Stimulated activated naive B cell treated with anti-CD40 and anti-IgM and Interleukin-4, amounts not matched to agents 10 μg/mL and 1 μg/mL and 100 μg/mL, for 72 hours (primary cell): ENCODE measurements at places on chromosomes 6 and 20.

GRCh38 chr6:145279993-145280392, 455.3 kb downstream of the EPM2A start:
- DNase-seq = no peak

DNA sequence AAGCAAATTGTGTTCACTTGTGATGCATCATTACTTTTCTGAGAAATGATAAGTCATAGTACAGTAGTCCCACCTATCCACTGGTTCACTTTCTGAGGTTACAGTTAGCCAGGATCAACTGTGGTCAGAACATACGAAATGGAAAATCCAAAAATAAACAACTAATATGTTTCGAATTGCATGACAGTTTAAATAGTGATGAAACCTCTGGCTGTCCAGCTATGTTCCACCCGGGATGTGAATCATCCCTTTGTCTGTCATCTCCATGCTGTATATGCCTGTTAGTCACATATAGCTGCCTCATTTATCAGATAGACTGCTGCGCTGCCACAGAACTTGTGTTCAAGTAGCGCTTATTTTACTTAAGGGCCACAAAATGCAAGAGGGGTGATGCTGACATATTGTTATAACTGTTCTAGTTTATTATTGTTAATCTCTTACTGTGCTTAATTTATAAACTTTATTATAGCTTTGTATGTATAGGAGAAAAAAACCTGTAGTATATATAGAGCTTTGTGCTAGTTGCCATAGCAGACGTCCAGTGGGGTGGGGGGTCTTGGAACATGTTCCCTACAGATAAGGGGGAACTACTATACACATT, 29.2 kb downstream of the AFDN start:
- DNase-seq = no peak

DNA sequence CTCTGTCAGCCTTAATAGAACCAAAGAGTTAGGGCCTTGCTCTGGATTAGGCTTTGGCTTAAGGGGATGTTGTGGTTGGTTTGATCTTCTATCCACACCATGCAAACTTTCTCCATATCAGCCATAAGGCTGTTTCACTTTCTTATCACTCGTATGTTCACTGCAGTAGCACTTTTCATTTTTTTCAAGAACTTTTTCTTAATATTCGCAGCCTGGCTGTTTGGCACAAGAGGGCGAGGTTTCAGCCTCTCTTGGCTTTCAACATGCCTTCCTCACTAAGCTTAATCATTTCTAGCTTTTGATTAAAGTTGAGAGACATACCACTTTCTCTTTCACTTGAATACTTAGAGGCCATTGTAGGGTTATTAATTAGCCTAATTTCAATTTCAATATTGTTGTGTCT, 193.1 kb downstream of the NRN1 start:
- DNase-seq = no peak

GRCh38 chr6:156801712-156802111, 24.5 kb downstream of the ARID1B start:
- no peak for DNase-seq

DNA sequence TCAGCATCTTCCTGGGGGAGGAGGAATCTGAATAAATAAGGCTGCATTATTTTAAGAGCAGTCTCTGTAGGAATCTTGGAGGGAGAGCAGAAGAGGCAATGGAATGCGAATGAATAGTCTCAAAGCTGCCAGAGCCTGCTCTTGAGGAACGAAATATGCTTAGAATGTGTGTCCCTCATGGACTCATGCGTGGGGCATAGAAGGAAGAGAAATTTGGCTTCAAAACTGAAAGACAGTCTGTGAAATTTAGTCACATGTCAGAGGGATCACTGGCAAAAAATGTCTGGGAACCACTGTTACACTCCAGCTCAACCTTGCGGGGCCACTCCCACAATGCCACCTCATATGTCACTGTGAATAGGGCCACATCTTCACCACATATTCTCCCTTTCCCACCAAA, 95.5 kb downstream of the GJA10 start:
- DNase-seq = no peak

DNA sequence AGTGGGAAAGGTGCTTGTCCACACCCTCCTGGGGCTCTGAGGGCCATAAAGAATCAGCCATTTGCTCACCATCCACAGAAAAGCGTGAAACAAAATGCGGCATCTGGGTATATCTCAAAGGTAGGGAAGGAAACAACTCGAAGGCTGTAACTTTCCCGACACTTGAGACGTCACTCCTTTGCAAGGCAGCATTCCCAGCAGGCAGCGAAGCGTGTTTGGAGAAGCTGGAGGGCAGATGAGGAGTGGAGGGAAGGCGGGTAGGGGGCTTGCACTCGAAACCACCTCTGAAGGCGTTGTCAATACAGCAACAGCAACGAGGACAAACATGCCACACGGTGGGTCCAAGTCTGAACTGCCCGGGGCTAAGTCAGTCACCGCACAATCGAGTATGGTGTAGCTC, 98.4 kb downstream of the FOXC1 start:
- DNase-seq = no peak

- DNase-seq = no peak
Measured at GRCh38 chr6:10272591-10272990, 142.3 kb downstream of the TFAP2A start.

DNA sequence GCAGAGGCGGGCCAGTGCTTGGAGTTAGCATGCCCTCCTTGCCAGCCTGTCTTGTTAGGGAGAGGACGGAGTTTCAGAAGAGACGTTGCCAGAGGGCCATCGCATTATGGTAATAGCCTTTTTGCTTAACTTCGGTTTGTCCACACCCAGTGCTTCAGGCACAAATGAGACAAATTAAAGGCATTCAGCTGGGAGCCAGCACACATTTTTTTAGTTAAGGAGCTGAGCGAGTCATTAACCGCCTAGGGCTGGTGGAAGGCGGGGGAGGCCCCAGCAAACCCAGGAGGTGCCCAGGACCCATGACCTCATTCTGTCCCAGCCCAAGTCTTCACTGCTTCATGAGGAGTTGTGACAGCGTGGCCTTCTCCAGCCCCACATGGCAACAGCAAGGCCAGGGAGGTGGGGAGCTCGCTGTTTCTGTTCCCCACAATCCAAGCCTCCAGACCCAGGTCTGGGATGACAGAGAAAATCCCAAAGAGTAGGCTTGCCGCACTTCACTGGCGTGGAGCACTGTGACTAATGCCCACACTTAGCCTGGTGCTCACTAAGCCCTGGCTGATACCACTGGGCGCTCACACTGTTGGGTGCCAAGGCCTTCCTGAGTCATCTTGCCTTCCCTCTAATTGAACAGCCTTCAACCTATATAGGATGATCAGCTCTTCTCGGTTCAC, 237.1 kb downstream of the ANKRD60 start:
- DNase-seq = no peak

GRCh38 chr6:151071295-151071694, 168.5 kb upstream of the AKAP12 start:
- no peak for DNase-seq

DNA sequence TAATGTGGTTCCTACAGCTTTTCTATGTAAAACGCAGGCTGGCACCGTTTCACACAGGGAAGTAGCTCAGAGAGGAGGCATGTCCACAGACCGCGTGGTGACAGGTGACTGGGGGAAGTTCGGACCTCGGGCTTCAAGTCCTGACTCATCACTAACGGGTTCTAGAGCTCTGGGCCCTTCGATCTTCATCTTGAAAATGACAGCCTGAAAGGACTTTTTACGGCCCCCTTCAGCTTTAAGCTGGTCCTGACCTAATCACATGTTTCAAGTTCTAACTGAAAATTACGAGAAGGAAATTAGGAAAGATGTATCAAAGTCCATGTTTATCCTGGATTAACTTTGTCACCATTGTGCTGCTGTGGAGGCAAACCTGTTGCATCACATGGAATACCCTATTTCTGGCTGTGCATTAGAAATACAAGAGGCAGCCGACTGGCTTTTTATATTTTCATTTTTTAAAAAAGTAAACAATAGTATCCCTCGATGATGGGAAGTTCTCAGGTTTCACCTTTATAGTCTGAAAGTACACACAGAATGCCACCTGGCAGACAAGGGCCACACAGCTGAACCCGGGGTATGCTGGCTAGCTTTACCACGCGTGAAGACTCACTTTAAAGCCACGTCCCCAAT, 2.0 kb downstream of the MAN1A1 start:
- DNase-seq = peak; percentile 49

DNA sequence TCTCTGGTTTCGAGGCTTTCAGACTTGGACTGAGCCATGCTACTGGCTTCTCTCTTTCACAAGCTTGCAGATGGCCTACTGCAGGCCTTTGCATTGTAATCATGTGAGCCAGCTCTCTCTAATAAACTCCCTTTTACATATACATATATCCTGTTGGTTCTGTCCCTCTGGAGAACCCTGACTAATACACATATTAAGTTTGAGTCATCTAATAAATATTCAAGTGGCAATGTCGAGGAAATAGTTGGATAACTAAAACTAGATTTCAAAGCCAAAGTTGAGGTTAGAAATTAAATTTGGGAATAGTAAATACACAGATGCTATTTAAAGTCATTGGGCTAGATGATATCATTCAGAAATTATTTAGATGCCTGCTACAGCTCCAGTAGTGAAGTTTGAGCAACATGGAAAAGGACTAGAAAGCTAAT, 1343.4 kb downstream of the GRIK2 start:
- no peak for DNase-seq

DNA sequence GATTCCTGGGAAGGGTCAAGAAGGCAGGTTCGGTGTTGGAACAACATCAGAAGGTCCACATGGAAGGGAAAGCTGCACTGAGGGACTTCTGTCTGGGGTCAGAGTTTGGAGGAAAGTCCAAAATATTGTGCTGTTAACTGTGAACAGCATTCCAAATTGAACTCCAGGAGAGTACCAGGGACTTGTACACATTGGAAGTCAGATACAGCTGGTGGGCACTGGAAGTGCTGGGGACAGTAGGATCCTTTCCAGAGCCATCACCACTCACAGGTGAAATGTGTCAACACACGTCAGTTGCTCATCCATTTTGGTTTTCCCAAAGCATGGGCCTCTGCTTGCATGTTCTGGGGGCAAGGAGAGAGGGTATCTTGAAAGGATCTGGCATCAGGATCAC, 18.6 kb downstream of the FOXO3 start:
- no peak for DNase-seq

- DNase-seq = no peak
Measured at GRCh38 chr6:144921206-144921975, 636.3 kb downstream of the UTRN start.

DNA sequence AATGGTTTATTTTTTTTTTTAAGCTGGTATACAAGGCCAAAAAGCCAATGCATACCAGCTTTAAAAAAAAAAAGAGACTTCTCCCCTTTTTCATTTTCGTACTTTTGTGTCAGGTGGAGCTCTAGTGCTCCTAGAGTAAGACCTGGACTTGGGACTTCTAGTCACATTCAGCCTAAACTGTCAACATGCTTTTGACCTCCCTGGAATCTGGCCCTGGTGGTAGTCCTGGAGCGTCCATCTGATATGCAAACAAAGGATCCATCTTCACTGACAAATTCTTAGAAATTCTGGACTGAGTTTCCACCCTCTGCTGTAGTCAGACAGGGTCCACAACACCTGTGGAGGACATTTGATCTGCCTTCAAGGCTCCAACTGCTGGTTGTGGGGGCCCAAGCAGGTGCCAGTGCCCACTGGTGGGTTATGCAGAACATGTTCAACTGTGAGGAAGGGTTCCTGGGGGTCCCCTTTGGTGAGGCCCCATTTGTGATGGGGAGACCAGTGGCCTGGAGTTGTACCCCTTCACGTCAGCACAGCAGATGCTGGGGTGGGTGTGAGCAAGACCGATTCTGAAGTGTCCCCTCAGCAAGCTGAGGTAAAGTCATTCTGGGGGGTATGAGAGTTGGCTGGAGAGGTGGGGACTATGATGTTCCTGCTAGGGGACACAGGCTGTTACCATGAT, 12.6 kb upstream of the PCMTD2 start:
- DNase-seq = no peak

DNA sequence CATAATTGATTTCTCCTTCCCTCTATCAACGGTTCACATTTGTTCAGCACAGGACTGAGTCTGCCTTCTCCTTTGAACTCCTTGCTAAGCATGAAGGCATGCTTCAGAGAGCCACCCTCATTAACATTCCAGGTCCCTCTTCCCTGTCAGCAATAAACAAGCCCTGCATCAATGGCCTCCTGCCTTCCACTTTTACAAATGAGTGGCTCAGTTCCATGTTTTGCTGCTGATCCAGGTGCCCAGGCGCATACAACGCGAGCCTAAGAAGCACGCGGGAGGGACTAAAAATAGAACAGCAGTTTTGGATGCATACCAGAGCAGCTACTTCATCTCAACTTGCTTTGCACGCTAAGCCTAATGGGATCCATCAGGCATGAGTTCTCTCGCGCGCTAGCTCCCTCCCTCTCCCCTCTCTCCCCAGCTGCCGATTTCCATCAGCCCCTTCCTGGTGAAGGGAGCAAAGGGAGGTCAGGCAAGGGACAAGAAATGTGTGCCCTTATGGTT, 53.4 kb downstream of the TRAF3IP2 start:
- no peak for DNase-seq

GRCh38 chr6:108330806-108331205, 36.0 kb downstream of the AFG1L start:
- DNase-seq = no peak

- no peak for DNase-seq
Measured at GRCh38 chr6:105592329-105592728, 189.4 kb upstream of the PREP start.

DNA sequence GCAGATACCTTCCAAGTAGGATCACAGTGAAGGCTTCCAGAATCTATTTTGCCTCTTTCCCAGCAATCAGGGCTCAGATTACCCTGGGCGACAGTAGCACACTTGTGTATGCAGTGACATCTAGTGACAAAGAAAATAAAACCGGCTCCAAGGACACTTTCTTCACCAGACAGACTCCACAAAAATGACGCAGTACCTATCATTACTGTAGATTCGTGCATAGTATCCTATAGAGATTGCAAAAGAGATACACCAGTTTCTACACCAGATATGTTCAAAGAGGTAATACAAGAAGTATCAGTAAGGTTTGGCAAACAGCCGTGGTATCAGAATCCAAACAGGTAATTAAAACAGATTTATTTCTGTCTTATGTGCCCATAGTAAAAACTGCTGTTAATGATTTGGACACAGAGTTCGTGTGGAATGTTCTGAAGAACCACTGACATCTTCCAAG, 600.4 kb upstream of the JAG1 start:
- DNase-seq = no peak

- DNase-seq = no peak
Measured at GRCh38 chr20:42955713-42956112, 234.0 kb downstream of the PTPRT start.

GRCh38 chr6:163252061-163252591, 162.4 kb upstream of the QKI start:
- DNase-seq = no peak

- DNase-seq = no peak
Measured at GRCh38 chr6:30267423-30267822, 54.2 kb upstream of the TRIM26 start.

DNA sequence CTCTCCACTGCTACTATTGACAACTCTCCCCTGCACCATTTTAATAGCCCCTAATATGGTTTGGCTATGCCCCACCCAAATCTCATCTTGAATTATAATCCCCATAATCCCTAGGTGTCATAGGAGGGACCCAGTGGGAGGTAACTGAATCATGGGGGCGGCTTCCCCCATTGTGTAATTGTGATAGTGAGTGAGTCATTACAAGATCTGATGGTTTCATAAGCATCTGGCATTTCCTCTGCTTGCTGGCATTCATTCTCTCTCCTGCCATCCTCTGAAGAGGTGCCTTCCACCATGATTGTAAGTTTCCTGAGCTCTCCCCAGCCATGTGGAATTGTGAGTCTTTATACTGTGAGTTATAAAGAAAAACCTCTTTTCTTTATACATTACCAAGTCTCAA, 74.1 kb upstream of the TCF21 start:
- DNase-seq = no peak
